ENCODE measurements at places on chromosomes 6 and 20. TPM values are rescaled to one million over a fixed set of nuclear protein-coding genes. Genes with fewer than 3 reads are reported as not detected.

SLC26A8 gene
- total RNA-seq: not detected

SIRPD gene
- total RNA-seq: not detected

TAGAP gene
- total RNA-seq: not detected

COL11A2 gene
- total RNA-seq: 0.26 TPM

GHRH gene
- not detected for total RNA-seq

DNA sequence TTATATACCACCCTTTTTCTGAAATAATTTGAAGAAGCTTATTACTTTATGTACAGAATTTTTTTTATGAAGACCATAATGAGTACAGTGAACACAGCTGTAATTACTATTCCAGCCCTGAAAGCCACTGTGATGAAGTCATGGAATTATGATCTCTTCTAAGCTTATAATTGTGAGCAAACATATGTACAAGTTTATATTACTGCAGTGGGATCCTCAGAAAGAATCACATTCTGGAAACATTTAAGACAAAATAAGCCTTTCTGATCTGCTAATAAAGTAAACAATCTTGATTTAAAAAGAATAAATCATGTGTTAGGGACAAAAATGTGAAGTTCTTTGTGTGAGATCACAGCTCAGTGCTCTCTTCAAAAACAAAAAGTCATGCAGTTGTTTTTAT, 560.4 kb downstream of the CD109 start:
- DNase-seq: no peak

GRCh38 chr20:23446505-23446904, 6.2 kb downstream of the CST11 start:
- peak; percentile 28 for DNase-seq

- peak; percentile 72 for DNase-seq
Observed at GRCh38 chr6:22471132-22471690, 98.2 kb upstream of the HDGFL1 start.

DNA sequence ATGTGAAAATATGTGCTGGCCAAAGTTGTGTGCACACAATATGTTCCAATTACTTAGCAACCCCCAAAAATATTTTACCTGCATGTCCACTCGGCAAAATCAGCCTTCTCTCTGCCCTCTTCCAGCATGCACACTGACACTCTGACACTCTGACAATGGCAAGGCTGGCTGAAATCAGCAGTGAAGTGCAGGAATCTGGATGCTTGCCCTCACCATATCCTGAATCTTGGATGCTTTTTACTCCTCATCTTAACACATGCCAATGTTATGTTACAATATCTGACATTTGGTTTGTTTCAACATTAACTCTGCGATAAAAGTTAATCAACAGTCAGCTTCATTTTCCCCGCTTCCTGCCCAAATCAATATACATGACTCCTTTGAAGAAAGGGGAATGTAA, 203.2 kb downstream of the COL9A1 start:
- DNase-seq: no peak

GRCh38 chr6:24053057-24053456, 73.0 kb upstream of the NRSN1 start:
- DNase-seq: no peak

Measured in fibroblast of lung (primary cell).